ENCODE measurements at places on chromosomes 6 and 20.

GRCh38 chr6:46376562-46377061 is 114.6 kb downstream of the RCAN2 start:
- no peak for DNase-seq

- no peak for DNase-seq
Observed at GRCh38 chr6:15922510-15923250, 206.2 kb upstream of the MYLIP start.

DNA sequence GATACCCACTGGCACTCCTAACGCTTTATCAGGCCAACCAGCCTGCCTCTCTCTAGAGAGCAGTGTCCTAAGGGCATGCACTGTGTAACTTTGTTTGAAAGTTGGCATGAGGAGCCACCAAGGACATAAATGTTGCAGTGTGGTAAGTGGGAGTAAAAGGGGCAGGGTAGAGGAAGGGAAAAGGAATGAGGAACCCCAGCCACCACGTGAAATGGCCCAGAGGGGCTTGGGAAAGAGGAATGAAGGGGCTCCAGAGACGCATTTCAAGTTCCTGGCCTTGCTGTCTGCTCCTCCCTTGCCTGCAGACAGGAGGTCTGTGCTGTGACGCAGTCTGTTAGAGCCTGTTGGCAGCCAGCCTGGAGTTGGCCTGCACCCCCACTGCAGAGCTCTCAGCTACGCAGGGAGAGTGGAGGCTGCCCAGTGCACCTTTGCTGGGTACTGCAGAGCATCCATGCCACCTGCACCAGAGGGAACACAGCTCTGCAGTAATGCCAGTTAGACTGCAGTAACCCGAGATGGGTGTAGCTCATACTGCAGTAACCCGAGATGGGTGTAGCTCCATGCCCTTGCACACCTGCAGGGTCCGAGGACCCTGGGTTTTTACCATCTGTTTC is 86.8 kb upstream of the SNAP25 start:
- DNase-seq: peak; percentile 85

GRCh38 chr20:47444584-47444983 is 57.1 kb upstream of the NCOA3 start:
- DNase-seq: no peak

GRCh38 chr20:62186887-62187866 is 4.3 kb downstream of the MTG2 start:
- DNase-seq: no peak

DNA sequence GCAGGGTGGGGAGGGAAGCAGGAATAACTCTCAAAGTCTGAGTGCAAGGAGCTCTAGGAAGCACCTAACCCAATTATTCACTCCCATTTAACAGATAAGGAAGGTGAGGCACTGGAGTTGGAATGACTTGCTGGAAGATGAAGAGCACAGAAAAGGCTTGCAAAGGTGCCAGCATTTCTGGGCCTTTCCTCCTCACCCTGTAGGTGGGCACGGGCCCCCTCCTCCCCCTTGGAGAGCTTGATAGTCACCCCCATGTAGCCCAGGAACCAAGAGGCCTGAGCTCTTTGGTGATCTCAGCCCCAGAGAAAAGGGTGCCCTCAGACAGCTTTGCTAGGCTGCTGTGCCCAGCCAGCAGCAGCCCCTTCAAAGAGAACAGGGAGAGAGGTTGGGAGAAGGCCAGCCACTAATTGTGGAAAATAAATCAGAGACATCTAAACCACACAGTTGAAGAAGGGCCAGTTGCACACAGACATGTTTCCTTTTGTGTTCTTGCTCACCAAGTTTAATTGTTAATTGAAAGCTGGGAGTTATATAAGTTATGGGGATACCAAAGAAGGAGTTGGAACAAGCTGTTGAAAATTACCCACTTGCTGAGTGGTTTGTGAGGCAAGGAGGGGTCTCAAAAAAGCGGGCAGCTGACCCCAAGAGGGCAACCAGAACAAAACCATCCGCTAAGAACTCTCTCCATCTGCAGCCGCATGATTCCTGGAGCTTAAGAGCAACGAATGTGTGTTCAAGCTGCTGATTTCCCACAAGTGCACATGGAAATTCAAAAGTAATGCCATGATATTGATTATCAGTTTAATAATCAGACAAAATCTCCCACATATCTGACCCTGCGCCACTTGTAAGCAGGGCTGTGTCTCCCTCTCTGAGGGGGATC is 77.0 kb downstream of the MRPL14 start:
- DNase-seq: no peak

- peak; percentile 27 for DNase-seq
Observed at GRCh38 chr20:22106308-22106938, 401.0 kb downstream of the PAX1 start.

DNA sequence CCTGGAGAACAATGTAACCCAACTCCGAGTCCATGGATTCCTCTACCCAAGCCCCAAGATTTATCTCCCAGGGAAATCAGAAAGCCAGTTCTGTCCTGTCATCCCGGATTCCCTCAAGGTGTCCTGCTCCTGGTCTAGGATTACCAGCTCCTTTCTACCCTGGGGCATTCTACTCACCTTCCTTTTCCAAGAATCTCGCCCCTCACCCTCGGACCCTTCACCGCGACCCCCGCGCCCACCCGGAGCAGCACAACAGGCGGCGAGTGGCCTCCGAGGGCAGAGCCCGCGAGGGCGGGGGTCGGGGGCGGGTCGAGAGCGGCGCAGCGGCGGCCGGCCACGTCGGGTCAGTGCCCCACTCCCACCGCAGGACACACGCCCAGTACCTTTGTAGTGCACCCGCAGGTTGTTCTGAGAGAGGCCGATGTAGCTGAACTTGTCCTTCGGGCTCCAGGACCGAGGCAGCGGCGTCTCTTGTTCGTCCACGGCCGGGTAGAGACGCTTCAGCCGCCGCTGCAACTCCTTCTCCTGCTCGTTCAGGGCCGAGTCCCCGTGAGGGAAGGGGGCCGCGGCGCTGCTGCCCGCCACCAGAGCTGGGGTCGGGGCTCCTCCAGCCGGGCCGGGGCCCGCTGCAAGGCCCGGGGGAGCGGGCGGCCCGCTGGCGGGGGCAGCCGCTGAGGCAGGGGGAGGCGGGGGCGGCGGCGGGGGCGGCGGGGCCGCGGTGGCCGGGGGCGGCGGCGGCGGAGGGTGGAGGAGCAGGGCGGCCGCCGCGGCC is 897 bp downstream of the RANBP9 start:
- DNase-seq: peak; percentile 53

- DNase-seq: no peak
Observed at GRCh38 chr20:25686081-25687067, 10.3 kb downstream of the ZNF337 start.

DNA sequence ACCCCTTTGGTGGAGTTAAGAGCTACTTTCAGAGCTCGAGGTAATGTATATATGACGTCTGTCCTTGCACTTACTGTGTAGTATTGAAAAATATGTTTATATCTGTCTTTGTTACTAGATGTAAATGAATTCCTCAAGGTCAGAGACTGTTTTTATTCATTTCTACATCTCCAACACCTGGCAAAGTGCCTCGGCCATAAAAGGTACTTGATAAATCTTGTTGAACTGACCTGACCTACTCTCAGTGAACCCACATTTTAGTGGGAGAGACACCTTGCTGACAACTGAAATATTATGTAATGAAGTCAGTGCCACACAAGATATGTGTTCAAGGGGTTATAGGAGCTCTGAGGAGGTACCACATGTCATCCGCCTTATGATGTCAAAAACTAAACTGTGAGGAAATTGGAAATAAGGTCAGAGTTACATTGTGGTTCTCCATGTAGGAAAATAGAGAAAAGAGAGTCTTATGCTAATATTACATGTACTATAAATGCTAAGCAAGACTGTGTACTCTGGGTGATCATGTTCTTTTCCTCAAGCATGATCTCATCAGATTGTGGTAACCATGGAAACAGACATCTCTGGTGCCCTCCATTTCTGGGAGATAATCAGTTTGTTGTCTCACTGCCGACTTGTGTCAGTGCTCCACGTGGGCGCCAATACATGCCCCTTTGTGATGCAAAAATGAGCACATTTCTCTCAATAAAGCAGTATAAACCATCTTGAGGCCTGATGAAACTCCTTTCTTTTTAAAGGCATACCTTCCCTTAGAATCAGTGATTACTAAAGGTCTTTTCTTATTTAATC is 5.7 kb upstream of the TMEM30A start:
- DNase-seq: no peak

DNA sequence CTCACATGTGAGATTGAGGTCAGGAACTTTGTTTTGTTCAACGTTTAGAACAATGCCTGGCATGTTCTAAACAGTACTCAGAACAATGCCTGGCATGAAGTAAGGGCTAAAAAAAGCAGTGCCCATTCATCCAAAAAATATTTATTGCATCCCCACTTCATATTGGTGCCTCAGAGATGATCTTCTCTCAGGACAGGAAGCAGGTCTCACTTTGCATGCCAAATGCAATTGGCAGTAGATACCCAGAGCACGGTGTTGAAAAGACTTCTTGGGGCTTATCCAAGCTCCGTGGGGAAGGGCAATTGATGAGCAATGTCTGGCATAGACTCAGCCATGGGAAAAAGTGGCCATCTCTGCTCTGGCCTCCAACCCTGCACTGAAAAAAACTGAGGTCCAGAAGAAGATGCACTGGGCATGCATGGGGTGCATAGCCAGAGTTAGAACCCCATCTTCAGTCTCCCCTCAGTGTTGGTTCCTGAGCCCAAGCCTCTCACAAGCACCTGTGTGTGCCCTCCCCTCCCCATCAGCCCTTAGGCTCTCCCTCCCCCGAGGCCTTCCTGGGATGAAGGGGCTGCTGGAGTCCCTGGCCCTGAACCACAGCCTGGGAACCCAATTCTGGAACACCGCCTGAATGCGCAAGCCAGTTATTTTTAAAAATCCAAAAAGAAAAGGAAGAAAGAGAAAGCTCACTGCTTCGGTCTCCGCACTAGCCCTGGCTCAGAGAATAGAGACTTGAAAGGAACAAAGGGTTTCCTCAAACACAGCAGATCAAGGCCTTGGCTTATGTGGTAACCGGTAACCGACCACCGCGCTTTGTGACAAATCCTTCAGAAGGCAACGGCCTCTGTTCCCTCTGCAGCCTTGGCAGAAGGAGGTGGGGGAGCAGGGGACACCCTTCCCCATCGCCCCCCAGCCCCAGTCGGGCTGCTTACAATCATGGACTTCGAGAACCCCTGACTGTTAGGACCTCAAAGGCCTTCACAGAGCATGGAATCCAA is 78.5 kb upstream of the SIRPA start:
- peak; percentile 4 for DNase-seq

- peak; percentile 74 for DNase-seq
Observed at GRCh38 chr20:667351-668034, 8.1 kb downstream of the SCRT2 start.

DNA sequence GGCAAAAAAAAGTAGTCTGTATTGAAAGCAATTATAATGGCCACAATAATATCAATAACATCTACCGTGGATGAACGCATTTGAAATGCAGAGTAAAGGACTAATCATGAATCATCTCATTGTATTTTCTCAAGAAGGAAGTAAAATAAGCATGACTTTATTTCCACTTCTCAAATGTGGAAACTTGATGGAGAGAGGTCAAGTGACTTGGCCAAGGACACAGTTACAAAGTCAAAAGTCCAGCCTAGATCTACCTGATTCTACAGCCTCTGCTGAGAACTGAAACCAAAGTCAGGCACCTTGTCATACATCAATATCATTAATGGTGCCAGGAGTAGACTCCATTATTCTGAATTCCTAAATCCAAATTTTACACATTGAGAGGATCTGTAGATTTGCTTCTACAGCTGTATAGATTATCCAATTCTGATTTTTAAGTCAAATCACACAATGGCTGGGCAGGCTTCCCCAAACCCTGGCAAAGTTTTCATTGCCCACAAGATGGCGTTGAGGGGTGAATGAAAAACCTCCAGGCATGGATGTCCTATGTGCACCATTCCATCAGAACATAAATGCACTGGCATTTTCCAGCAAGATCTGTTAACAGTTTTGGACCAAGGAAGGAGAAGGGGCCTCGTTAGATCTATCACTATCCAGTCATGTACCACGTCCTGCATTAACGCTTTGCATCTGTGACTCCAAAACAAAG is 423.1 kb downstream of the MAFB start:
- no peak for DNase-seq

- no peak for DNase-seq
Observed at GRCh38 chr6:132686531-132686930, 27.3 kb downstream of the VNN1 start.

GRCh38 chr20:53929399-53929798 is 141.0 kb downstream of the BCAS1 start:
- no peak for DNase-seq

GRCh38 chr6:117266257-117267053 is 1.1 kb downstream of the VGLL2 start:
- no peak for DNase-seq

- DNase-seq: peak; percentile 93
Observed at GRCh38 chr6:33585403-33586107, 5.5 kb upstream of the BAK1 start.

- no peak for DNase-seq
Observed at GRCh38 chr6:55874316-55874715, 1.1 kb downstream of the BMP5 start.

DNA sequence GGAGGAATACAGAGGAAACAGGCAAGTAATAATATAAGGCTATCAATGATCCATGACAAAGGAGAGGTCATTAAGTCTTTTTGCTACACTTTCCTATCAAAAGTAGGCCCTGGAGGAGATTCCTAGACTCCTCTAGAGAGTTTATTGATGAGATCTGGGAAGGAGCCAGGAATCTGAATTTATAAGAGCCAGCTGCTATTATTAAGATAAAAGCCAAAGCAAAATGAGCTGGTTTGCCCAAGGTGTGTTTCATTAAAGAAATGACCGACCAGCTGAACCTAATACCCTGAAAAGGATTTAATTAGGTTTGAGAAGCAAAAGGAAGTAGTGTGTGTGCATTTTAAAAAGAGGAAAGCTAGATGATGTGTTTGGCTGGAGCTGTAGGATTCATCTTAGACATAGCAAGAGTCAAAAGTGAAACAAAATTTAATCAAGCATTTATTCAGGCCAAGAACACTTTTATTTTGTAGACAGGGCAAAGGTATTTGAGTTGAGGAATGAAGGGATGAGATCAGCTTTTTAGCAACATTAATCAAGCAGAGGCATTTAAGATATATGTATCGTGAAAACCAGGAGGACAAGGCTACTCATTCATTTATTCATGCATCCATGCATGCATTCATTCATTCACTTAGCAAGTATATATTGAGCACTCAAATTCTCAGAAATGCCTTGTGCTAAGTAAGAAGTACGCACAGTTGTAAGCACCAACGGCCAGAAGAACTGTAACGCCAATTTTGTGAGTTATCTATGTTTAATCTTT is 43.5 kb upstream of the SCAF8 start:
- no peak for DNase-seq

- DNase-seq: no peak
Observed at GRCh38 chr20:35583636-35584560, 31.7 kb upstream of the SPAG4 start.
